ENCODE measurements at places on chromosomes 6 and 20.

DNA sequence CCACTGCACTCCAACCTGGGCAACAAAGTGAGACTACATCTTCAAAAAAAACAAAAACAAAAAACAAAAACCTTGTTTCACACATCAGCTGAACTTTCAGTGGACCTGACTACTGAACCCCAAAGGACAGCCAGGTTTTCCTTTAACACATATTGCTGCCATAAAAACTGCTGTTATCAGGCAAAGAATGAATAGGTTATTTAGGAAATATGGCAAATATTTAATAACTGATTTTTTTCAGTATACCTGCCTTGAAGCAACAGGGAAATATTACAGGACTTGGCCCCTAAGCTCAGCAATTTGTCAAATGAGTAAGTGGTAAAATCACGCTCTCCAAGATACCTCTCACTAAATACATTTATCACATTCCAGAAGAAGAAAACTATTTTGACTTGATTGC is 34.0 kb downstream of the B4GALT5 start:
- no peak for DNase-seq

- no peak for DNase-seq
These were observed 68.5 kb downstream of the ELOVL5 start for GRCh38 chr6:53280207-53280606.

- DNase-seq: no peak
These were observed 26.2 kb downstream of the CYP39A1 start for GRCh38 chr6:46626228-46626909.

DNA sequence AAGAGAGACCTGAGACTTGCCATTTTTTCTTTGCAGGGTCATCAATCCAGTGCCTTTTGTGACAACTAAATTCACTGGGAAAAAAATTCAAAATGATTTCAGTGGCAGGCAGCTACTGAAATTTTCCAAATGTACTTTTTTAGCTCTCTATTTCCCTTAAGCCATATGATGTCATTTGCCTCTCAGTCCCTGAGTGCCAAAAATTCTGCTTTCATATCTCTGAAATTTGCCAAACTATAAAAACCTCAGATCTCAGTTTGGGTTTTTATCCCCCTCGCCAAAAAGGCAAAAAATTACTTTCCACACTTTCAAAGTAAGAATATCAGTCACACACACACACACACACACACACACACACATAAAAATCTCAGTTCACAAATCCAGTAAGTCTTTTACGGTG is 651.3 kb upstream of the ARID1B start:
- DNase-seq: no peak

DNA sequence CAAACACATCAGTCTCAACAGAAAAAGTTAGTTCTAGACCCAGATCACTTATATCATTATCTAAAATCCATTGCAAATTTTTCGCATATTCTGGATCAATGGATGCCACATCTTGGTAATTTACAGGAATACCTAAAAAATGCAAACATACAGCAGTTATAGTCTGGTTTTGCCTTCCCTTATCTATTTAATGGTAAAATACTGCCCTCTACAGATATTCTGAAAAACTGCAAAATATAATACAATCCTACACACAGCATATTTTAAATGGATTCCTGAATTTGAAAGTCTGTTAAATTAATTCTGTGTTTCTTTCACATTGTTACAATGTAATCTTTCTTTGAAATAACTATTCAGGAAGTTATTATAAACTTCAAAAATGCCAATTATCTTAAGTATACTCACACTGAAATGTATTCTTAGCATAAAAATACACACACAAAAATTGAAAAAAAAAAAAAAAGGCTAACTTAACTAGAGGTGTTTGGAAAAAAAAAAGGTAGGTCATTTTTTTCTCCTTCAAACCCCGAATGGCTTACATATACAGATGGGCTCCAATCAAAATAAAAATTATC is 88.4 kb downstream of the HACE1 start:
- DNase-seq: no peak

GRCh38 chr20:61252601-61253263 is 671 bp downstream of the CDH4 start:
- DNase-seq: no peak

DNA sequence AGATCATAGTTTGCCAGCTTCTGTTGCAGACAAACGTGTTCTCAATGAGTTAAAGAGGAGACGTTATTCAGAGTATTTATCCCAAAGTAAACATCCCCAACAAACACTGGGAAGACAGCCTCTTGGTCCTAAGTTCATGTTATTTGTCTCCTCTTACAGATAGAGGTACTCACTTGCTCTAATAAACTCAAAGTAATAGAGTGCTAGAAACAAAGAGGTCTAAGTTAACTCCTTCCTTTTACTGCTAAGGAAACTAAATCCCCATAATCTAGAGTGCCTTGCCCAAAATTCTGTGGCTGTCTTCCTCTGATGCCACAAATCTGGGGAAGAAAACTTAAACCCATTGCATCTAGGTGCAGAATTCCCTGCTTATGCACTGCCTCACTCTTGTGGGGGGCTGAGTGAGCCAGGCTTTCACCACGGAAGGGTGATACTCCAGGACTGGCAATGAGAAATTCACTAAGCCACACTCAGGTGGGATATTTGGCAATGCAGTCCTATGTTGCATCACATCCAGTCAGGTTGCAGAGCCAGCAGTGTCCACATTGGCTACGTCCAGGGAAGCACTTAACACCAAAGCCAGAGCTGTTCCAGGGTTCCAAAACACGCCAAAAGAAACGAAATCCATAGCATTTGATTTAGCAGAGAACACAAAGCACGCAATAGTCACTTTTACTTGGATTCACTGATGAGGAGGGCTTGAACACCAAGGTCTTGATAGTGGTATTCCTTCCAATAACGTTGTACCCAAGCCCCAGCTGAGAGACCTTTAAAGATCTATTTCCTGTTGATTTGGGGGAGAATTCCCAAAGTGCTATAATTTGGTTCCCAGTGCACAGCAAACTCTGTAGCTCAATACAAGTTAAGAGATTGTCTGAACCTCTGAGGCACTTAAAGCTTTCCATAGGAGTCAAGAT is 81.0 kb upstream of the FOXQ1 start:
- DNase-seq: no peak

DNA sequence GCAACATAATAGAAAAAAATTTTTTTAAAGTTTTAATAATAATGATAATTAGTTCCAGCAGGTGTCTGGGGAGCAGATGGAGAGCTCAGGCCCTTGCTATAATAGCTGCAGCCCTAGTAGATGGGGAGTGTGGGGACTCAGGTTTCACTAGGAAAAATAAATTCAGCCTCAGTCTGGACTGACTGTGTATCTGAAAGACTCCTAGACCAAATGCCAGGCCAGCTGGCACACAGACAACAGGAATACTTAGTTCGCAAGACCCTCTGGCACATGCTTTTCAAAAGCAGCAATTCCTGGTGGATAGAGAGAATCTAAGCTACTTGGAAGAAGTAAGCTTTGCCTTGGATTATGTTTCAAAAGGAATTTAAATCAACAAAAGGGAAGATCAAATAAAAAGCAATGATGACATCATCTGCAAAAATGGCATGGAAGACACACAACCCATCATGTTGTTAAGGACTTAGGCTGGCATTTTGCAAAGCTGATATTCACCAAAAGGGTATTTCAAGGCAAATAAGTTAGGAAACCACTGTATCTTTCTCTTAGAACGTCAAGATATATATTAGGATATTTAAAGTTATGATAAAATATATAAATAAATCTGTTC is 107.8 kb downstream of the RNGTT start:
- no peak for DNase-seq

DNA sequence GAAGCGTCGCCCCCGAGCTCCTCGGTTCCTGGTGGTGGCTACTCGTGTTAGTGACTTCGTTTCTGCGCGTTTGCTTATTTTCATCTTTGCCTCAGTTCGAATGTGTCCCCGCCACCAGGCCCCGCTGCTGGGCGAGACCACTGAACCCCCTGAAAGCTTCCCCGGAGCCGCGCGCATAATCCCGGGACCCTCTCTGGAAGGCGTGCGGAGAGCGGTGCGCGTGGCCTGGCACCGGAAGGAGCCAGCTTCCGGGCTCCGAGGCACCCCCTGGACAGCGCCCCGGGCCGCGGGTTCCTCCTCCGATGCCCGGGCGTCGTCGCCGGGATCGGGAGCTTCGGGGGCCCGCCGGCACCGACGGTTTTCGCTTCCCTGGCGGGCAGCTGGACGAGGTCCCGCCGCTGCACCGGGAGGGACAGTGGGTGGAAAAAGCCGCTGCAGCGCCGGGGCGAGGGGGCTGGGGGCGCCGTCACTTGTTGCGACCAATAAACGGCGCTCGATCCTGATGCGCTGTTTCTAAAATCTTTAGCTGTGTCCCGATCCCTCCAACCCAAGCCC is 643 bp upstream of the SLC35D3 start:
- DNase-seq: no peak

DNA sequence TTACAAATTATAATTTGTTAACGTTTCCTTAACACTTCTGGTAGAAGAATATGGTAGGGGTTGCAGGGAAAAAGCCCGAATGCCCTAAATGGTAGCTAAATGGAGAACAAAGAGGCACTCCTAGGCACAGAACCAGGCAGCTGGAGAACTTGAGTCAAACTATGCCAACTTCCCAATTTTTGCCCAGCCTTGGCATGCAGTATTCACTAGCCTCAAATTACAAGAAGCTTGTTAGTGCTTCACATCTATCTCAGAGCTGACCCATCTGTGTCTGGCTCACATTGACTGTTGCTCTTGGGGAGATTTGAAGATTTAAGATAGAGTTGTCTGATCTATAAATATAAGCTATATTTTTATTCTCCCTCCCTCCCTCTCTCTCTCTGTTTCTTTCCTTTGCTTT is 19.4 kb upstream of the LRFN2 start:
- no peak for DNase-seq

DNA sequence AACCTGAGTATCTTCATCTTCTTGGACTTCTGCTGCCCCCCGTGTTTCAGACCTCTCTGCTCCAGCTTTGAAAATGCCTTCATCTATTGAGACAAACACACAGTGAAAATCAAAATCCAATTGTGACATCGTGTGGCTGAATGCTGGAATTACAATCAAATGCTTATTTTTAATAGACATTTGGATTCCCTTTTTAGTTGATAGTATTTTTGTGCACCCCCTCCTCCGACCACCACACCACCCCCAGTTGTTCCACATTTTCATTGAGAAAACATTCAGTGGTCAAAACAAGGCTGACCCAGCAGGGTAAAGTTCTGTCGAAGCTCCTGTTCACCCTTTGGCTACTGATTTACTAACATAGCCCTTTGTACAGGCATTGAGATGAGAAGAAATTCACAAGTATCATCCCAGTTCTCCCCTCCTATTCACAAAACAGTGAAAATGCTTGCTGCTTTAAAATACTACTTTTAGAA is 79.0 kb downstream of the NRSN1 start:
- no peak for DNase-seq

GRCh38 chr6:52307900-52308372 is 23.4 kb upstream of the MCM3 start:
- no peak for DNase-seq

GRCh38 chr6:20892365-20892764 is 358.1 kb downstream of the CDKAL1 start:
- no peak for DNase-seq

DNA sequence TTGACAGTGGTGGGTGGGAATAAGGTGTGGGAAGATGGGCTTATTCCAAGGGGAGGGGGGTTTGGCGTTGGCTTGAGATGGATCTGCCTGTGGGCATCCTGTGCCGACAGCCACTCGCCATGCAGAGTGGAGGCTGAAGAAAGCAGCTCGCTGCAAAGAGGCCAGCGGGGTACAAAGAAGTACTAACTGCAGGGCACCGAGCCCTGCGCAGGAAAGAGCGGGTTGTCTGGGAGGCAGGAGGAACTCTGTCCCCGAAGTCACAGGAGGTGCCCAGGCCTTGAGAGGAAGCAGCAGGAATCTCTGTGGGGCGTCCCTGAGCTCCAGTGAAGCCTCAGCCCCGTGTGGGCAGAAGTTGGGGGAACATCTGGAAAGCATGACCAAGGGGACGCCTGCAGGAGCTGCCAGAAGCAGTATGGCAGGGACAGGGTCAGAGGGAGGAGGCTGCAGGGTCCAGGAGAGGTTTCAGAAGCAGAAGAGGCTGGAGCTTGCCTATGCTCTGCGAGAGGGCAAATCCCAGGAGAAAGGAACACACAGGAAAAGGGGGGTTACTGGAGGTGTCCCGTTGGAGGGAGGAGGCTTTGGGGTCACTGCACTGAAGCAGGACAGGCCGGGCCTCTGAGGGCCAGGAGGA is 77.2 kb downstream of the THBS2 start:
- DNase-seq: no peak

DNA sequence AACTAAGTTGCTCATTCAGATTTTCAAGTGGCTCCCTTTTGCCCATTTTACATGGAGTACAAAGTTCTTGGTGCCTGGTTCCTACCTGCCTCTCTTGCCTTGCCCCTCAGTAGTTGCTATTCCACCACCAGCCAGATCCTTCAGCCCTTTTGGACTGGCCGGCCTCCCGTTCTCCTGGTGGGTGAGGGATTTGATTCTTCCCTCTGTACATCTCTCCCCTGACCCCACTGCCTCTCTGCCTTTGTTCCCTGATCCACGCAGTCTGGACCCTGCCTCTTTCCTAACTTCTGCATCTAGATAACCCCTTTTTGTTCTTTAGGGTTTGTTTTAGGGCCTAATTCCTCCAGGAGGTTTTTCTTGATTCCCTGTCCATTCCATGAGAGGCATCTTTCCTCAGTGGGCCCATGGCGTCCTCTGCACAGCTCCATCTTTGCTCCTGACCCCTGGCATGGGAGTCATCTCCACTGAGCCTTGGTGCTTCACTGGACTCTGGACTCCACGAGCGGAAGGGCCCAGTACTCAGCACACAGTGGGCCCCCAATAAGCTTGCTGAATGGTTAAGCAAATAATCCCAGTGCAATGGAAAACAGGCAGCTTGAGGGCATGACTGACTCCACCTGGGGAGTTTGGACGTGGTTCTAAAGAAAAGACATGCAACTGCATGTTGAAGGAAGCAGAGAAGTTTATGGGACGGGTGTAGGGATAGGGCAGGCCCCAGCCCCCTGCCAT is 309.3 kb upstream of the SUPT3H start:
- no peak for DNase-seq

- DNase-seq: no peak
These were observed 55.1 kb downstream of the STAU1 start for GRCh38 chr20:49132995-49133478.

- no peak for DNase-seq
These were observed 69.1 kb downstream of the MYB start for GRCh38 chr6:135250234-135250633.

- no peak for DNase-seq
These were observed 38.7 kb upstream of the CST5 start for GRCh38 chr20:23918101-23918862.

GRCh38 chr6:113377362-113377942 is 479.7 kb upstream of the MARCKS start:
- no peak for DNase-seq

- no peak for DNase-seq
These were observed 127.8 kb upstream of the EEF1E1 start for GRCh38 chr6:8229915-8230756.

DNA sequence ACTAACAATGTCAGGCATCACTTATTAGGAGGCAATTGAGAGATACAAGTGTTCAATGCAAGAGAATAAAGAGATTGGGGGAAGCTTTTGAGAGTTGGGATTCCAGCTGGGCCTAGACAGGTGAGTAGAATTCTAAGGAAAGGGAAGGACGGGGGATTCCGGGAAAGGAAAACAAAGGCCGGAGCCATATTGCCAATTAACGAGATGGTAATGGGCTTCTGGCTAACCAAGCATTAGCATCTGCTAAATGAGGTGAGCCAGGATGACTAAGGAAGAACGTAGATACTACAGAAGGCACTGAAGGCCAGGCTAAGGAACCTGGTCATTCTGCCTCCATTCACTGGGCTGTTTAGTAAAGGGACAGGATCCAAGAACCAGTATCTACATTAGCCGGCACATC is 10.5 kb downstream of the FYN start:
- no peak for DNase-seq

- no peak for DNase-seq
These were observed 64.3 kb downstream of the FNDC1 start for GRCh38 chr6:159233365-159234101.

GRCh38 chr6:111975466-111975865 is 78.4 kb upstream of the CCN6 start:
- DNase-seq: no peak

Data from activated T-helper 2 cell treated with anti-CD3 and anti-CD28 coated beads, Interferon-gamma antibody, Interleukin-2, Interleukin-4, amounts not matched to agents 10 μg/mL and 5 μg/mL and 100 μg/mL, durations not matched to agents 14 hours and 24 hours and 36 hours (primary cell).